ENCODE measurements at places on chromosomes 3 and 15.

DNA sequence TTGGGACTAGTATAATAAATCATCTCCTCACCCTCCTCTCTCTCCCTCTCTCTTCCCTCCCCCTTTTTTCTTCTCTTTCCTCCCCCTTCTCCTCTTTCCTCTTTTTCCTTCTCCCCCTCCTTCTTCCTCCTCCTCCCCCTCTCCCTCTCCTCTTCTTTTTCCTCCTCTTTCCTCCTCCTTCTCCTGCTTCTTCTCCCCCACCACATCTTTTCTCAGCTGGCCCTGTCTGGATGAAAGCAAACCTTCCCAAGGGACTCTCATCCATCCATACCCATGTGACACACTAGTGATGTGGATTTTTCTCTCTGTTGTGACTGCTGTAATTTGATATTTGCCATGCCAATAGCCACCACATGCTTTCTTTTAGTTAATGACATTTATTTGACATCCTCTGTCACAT lies 127.2 kb downstream of the EBLN2 start:
- DNase-seq = no peak

- no peak for DNase-seq
Observed at GRCh38 chr3:106333911-106334618, 465.3 kb upstream of the CBLB start.

GRCh38 chr15:34318277-34319079 lies 19.1 kb downstream of the SLC12A6 start:
- DNase-seq = no peak

DNA sequence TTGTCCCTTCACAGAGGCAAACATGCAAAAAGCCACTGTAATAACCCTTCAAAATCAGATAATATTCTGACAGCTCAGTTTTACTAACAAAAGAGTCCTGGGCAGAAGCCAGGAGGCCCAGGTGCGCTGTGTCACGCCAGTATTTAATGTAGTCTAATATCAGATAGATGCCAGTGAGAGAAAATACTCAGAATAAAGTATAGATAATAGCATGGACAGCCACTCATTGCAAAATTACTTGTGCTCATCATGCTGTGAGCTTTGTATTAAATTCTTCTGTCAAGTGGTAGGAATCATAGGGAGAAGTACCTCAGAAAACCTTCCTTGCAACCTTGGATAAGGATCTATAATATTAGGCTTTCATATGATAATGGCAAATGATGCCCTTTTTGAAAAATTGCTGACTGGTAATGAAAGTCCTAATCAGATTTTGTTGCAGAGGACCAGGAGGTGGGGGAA lies 1154.3 kb downstream of the ROBO1 start:
- DNase-seq = no peak

DNA sequence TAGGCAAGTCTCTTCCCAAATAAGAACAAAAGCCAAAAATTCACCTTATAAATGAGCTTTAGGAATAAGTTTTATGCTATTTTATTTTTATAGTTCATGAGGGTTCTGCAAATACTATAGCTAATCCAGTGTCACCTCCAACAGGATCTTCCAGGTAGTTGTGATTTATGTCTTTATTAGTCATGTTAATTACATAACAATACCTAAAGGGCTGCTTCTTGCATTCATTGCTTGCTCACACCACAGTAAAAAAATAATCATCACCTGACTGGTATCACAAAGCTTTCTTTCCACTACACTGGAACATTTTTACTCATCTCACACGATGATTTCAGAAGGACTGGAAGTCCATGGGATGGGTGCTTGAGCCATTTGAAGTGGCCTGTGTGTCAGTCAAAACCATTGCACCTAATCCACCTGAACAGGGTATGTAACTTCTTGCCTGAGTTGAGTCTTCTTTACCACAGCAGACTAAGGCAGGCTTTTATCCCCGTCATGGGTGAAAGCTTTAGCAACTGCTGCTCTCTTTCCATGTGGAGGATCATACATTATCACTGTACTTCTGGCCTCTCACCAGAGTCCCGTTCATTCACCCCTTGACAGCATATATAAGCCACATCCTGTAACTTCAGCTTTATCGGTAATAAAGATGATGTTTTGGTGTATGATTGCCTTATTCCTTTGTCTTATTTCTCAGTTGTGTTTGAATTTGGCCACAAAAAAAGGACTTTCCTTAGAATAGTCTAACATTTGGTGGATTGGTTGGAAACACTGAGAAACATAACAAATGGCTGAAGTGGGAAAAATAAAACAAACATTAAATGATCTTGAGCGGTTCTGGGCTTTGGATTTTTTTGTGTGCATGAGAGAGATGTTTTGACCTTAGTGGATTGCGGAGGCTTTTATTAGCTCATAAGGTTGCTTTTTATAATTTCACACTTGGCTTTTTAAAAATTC lies 382.6 kb upstream of the THBS1 start:
- no peak for DNase-seq

- no peak for DNase-seq
Observed at GRCh38 chr15:72372361-72372760, 3.5 kb downstream of the HEXA start.

GRCh38 chr3:123151251-123151705 lies 50.5 kb upstream of the SEC22A start:
- DNase-seq = no peak

DNA sequence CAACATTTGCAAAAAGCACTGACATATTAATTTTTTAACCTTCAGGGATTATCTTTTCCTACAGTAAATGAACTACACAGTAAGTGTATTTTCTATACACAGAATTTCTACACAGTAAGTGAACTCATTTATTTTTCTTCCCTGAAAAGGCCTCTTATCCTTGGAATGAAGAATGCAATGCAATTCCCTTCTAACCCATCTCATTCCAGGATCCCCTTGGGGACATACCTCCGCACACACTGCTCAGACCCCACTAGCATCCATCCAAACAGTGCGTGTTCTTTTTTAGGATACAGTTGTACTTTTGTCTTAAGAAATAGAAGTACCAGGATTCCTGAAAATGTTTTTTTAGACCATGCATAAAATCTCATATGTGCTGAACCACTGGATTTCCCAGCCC lies 152.8 kb downstream of the UACA start:
- DNase-seq = no peak

- DNase-seq = no peak
Observed at GRCh38 chr3:139664958-139665357, 12.8 kb downstream of the NMNAT3 start.

- DNase-seq = no peak
Observed at GRCh38 chr15:31296646-31297574, 29.7 kb upstream of the KLF13 start.

DNA sequence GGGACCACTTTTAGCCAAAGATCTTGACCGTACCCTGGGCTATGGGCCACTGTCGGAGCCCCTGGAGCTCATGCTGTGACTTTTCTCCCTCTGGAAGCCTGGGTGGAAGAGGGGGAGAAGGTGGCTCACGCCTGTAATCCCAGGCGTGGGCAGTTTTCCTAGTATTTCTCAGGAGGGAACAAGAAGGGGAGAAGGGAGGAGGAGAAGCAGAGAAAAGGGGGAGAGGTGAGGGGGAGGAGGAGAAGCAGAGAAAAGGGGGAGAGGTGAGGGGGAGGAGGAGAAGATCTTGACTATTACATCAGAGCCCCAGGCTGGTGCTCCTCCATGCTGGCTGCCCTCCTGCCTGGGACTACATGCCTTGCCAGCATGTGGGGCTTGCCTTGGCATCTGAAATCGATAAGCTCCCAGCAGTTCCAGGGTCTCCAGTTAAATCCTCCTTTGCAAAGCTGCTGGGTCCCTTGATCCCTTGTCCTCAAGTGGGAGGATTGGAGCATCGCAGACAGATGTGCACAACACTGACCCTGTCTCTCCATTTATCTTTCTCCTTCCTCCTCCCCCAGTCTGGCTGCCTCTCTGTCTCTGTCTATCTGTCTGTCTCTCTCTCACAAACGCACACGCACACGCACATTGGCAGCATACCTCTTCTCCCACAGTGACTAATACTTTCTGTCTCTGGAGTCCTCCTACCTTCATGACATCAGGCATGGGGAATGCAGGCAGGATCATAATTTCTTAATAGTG lies 41.6 kb downstream of the MRAS start:
- no peak for DNase-seq

DNA sequence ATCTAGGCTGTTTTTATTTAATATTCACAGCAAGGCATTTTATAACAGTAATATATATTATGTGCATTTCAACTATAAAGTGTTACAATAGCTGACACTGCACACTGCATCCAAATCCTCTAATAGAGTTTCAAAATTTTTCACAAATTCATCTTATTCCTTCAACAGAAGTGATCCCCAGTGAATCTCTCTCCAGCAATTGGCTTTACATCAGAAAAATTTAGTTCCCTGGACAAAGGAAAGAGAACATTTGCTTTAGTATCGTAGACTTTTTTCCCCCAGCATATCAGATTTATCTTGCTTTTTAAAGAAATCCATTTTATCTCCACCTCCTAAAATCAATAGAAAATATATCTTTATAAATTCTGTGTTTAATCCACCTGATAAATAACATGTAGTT lies 868.6 kb downstream of the TBL1XR1 start:
- DNase-seq = no peak

- no peak for DNase-seq
Observed at GRCh38 chr3:34780973-34781372, 858.4 kb upstream of the ARPP21 start.

- no peak for DNase-seq
Observed at GRCh38 chr3:79204351-79204750, 563.4 kb downstream of the ROBO1 start.

GRCh38 chr3:17040990-17041377 lies 156.2 kb downstream of the PLCL2 start:
- no peak for DNase-seq

DNA sequence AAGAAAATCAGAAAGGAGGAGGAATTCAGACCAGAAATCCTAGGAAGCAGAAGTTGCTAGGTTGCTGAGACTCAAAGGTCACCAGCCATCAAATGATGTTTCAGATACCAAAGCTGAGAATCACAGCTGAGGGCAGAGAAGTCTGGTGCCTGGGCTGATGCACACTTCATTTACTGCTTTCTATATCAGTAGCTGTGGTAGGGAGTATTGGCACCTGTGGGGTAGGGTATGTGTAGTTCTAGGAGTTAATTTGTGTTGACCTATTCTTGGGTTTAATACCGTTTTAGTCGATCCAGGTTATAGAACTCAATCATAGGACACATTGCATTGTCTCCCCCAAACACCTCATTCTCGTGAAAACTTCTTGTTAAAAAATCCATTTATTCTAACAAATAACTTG lies 529.6 kb downstream of the AGBL1 start:
- no peak for DNase-seq

DNA sequence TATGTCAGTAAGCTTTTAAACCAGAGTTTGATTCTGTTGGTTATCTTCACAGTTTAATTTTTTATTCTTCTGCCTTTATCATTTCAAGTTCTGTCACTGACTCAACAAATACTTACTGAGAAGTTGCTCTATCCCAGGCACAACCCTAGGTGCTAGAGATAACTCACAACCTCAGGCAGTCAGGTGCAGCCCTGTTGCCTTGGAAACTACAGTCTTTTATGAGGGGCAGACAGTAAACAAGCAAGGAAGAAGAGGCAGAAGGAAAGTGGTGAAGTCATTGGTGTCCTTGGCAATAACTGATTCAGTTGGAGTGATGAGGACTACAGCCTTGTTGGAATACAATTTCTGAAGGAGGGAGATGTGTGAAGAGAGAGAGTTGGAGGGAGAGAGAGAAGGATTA lies 142.1 kb upstream of the LRTM1 start:
- DNase-seq = no peak

GRCh38 chr3:110900576-110900975 lies 171.0 kb upstream of the NECTIN3 start:
- no peak for DNase-seq

DNA sequence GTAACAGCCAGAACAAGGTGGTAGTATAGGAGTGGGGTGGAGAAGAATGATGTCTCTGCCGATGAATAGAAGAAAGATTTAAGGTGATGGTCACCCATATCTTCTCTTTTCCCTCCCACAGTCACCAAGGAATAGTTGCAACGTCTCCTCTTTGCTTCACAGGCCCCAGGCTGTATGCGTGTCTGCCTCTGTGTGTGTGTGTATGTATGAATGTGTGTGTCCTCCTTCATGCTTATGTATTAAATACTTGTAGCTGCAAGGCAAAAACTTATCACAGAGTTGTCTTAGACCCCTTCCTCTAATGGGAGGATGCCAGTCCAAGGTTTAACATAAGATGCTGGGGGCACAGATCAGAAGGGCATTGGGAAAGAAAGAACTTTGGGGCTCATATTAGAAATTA lies 19.1 kb upstream of the BNC1 start:
- DNase-seq = no peak

GRCh38 chr3:188133646-188134045 lies 20.3 kb upstream of the LPP start:
- DNase-seq = no peak

DNA sequence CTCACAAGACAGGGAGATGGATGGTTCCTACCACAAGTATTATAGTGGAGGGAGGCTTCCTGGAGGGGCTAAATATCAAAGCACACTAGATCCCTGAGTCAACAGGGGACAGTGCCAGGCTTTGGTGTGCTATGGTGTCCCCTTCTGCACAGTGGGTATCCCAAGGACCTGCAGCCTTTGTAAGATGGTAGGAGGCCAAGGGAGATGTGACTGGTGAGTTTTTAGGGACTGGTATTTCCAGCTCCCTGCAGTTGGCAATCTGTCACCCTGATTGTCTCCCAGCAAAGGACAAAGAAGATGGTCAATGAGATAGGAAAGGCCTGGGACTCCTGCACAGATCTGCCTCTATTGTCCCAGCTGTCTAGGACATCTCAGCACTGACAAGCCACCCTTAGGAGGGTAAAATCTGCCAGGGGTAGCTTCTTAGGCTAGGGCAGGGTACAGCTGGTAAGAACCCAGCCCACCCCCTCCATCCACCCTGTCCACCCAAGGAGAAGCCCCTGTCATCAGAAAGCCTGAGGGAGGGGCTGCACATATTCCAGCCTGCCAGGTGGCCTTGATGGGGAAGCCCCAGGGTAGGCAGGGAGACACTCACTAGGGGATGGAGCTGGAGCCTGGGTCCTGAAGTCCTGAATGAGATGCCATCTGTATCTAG lies 631 bp downstream of the CYP1A1 start:
- DNase-seq = no peak

GRCh38 chr3:21750831-21751391 lies at the start of gene ZNF385D:
ZNF385D (minus strand) TSS chr3:21751210; CDS start chr3:21750916, 294 bp downstream.
- no peak for DNase-seq

- DNase-seq = no peak
Observed at GRCh38 chr15:69793781-69794451, 303.8 kb downstream of the TLE3 start.

- DNase-seq = no peak
Observed at GRCh38 chr15:100468285-100468684, 60.5 kb downstream of the CERS3 start.
